ENCODE measurements at places on chromosomes 5 and 9. TPM values are rescaled to one million over a fixed set of nuclear protein-coding genes. Genes with fewer than 3 reads are reported as not detected.

The SLC6A3 gene
- not detected for polyA plus RNA-seq

The PCYOX1L gene
- polyA plus RNA-seq, result 11.0 TPM

The SMIM33 gene
- not detected for polyA plus RNA-seq

The CA9 gene
- 1.3 TPM for polyA plus RNA-seq

DNA sequence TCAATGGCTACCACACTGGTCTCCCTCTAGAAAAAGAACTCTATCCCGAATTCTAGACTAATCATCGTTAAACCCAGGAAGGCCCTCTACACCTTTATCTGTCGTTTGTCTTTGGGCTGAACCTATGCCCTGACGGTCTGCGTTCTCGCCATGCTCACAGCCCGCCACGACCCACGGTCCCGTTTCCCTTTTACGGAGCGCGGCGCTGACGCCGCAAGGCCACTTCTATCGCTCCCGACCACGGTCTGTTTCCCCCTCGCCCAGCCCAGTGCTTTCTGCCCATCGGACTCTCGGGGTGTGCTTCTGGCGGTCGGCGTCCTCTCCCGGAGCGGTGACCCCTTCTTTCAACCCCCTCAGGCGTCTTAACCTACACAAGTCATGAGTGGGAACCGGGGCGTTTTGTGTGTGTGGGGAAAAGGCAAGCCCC is 974 bp downstream of the C9orf40 start:
- no peak for DNase-seq

DNA sequence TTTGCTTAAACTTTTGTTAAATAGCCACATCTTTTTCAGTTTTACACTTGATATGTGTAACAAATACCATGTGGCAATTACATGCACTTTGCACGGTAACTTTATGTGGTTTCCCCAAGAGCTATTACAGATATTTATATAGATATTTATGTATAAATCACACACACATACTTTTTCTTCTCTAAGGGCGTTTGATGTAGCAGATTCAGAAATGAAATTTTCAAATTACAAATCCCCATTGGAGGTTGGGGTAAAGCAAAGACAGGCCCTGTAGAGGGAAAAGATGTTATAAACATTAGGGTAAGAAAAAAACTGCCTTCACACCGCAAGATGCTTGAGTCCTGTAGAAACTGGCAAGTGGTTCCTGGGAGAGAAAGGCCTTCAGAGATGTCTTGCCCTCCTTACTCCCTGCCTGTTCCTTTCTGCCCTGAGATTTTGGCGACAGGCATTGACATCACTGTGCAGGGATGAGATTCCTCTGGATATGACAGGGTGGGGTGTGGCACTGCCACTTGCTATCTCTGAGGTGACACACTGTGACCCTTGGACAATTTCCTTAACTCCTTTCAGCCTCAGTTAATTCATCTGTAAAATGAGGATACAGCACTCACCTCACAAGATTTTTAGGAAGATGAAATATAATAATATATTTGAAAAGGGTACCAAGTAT is 177.9 kb upstream of the TUT7 start:
- no peak for DNase-seq

- no peak for DNase-seq
These were observed 206.6 kb downstream of the ESM1 start for GRCh38 chr5:54778783-54779182.

DNA sequence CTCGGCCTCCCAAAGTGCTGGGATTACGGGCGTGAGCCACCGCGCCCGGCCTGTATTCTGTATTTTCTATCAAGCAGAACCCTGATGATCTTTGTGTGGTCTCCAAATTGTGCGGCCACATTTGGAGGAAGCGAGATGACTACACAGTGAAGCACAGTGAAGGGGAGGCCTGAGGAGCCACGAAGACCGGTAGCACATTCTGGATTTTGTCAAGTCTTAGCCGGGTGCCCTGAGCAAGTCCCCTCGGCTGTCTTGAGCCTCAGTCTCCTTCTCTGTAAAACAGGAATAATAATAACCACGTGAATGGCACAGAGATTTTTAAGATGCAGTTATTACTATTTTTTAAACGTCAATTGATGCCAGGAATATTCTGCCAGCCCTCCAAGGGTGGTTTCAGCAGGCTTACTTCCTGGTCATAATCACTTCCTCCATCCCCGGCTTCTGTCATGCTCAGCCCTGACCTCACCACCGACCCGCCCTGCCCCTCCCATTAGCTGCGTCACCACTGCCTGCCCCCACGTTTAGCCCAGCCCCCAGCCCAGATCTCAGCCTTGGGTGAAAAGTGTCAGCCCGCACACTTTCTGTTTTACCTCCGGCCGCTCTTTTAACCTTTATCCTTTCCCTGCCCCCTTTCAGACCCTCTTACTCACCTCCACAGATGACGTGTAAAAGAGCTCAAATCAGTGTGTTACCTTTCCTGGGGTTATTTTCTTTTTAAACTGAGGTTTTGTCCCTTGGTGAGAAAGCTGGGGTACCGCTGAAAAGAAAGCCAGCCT is 27.0 kb upstream of the ERGIC1 start:
- DNase-seq, result peak; percentile 53

- DNase-seq, result no peak
These were observed 6.3 kb downstream of the UCK1 start for GRCh38 chr9:131524665-131525315.

DNA sequence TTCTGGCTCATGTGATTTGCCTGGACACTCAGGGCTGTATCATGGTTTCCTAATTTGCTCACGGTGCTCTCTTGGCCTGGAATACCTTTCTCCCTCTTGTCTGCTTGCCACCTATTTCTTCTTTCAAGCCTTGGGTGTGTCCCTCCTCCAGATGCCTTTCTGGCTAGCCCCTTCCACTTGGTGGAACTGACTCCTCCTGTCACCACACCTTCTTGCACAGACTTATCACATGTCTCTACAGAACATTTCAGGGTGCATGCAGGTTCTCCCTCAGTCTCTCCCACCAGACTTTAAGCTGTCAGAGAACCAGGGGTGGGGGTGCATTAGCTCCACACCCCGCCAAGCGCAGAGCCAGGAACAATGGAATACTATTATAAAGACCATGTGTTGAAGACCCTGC is 1.9 kb downstream of the TBC1D2 start:
- no peak for DNase-seq

DNA sequence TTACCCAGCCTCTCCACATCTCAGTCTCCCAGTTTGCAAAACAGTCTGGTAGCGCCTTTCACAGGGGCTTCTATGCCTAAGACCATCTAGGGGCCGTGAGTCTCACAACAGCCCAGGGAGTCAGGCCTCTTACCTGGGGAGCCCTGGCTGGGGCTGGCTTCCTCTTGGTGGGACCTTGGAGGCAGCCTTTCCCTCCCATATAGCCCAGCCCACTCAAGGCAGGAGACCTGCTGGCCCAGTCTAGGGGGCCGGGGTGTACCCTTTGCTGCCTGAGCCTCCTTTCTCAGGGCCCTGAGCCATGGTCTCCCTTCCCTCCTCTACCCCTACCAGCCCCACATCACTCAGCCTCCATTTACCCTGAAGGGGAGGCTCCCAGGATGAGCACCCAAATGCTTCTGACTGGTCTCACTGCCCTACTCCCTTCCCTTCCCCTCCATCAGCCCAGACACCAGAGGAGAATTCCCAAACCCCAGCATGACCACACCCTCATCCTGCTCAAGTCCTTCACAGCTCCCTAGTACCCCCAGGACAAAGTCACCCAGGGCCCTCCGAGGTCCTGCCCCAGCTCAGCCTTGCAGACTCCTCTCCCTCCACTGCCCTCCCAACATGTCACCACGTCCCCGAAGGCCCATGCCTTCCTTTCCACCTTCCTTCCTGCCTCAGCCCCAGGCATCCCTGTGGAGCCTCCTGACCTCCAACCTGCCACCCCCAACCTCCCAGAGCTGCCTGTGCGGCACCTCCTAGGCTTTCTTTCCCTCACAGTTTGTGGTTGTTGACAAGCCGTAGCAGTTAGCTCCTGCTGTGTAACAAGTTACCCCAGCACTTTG is 55.3 kb downstream of the BARX1 start:
- no peak for DNase-seq

DNA sequence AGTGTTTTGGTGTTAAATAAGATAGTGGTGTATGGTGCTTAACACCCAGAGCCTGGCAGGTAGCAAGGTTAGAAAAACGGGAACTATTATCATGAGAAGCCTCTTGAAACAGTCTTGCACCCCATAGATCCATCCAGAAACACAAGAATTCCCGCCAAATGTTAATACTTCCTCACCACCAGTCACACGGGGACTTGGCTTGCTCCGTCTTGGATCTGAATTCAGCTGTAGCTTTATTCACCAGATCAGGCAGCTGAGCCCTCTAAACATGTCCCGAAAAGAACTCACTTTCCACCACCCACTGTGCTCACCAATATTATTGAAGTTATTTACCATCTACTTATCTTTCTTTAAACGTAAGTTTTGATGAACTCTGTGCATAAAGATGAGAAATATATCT is 101.6 kb upstream of the PTPN3 start:
- no peak for DNase-seq

All from AG04450 (cell line).